ENCODE measurements at places on chromosomes 1 and 21.

DNA sequence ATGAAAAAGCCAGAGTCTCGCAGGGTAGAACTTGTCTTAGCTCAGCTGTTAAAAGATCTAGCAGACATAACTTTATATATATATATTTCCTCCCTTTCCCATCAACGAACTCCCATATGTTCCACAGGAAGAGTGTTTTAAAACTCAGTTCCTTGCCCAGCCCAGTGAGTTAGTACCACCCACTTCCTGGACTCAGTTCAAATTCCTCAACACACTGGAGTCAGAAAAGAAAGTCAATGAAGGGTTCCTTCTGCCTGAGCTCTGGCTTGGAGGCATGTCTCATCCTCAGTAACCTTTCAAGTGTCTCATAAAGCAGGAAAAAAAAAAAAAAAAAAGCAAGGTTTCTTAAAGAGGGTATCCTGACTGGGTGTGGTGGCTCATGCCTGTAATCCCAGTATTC, 15.6 kb downstream of the TPM3 start:
- peak; percentile 43 for DNase-seq

- no peak for DNase-seq
These were observed 32.5 kb downstream of the THAP3 start for GRCh38 chr1:6657138-6657537.

DNA sequence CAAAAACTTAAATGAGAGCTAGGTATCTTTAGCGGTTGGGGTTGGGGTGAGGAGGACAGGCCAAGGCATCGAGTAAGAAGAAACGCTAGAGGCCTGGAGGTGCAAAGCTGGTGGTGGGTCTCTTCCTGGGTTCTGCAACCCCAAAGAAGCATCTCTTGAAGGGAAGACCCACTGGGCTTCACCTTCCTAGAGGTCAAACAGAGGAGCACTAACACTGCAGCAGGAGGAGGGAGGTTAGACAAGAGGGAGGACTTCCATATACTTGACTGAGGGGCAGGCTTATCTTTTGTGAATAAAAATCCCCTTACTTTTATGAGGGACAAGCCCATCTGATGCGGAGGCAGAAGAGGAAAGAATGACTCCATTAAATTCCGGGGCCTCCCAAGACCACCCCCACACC, 2.5 kb downstream of the MEX3A start:
- DNase-seq: no peak

DNA sequence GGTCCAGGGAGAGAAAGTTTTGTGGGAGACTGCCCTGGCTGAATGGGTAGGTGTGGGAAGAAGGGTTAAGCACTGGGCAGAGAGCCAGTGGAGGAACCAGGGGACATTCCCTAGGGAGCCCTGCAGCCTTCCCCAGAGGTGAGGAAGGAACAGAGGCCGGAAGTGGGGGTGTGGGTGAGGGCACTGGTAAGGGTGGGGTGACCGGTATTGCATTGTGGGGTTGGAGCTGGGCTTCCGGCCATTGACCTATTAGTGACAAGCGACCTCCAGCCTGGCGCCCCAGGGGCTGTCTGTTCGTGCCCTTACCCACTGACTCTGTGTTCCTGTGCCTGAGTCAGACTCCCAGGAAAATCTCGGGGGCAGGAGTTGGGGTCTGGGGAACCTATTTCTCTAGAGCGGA, 3.5 kb upstream of the TSPAN1 start:
- DNase-seq: no peak

- peak; percentile 35 for DNase-seq
These were observed 23.9 kb upstream of the FAAH start for GRCh38 chr1:46370214-46370633.

DNA sequence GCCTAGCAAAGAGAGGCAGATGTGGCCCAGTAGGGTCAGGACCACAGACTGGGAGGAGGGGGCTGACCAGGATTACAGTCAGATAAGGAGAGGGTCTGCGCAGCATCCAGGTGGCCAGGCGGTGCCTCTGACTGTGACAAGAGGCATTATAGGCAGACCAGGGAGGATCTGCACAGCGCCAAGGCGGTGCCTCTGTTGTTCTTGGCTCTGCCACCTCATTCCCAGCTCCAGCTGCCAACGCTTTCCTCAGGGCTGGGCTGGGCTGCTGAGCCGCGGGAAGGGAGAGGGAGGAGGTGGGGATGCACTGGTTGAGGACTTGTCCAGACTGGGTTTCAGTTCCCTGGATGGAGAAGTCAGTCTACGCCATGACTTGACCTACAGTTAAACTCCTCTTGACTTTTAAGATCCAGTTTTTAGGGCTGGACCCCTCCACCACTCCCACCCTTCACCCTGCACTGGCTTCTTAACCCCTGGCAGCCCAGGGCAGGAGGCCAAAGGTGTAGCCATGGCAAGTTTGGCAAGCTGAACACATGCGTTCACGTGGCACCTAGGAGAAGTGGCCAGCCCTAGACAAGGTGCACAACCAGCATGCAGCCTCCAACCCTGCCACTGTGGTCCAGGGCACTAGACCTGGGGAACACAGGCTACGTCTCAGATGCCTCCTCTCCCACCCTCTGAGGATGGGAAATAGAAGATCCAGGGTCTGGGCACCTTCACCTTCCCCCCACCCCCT, 4.5 kb upstream of the CRABP2 start:
- DNase-seq: no peak

DNA sequence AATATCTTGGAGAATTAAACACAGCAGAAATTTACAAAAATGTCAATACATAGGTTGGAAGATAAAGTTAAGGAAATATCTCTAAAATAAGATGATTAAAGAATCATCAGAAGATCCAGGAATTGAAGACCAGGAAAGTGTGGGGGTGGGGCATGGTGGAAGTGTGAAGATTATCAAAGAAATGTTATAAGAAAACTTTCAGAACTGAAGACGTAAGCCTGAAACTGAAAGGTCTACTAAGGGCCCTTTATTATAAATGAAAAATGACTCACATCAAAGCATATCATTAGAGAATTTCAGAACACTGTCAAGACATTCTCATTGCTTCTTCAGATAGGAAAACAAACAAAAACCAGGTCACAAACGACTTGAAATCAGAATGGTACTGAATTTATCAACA, 92.4 kb upstream of the DPT start:
- DNase-seq: no peak

DNA sequence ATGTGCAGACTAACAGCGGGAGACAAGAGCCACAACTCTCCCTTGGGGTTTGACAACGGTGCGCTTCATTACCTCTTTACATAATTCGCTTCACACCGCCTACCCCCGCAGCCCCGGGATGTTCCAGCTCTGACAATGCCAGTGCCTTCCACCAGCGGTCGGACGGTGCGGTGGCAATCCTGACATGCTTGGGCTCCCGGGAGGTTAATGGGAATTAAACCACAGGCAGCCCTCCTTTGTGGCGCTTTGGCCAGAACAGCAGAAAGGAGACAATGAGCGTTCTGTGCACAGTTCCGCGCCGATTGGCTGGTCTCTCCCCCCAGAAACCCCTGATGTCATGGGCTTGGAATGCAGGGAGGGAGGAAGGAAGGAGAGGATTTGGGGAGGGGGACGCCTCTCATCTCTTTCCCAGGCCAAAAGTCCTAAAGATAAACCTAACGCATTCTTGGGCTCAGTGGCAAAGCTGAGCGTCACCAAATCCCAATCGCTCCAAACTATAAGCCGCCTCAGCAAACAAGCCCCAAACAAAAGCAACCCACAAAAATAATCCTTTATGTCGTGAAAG, 1.3 kb downstream of the CNN3 start:
- no peak for DNase-seq

Data from suppressor macrophage (primary cell).